ENCODE measurements at places on chromosomes 5 and 9.
A peak's percentile ranks its signal among the peaks of the same experiment; 100 is the strongest.

GRCh38 chr9:108444400-108445358 lies 411.1 kb downstream of the ACTL7B start:
- peak; percentile 85 for DNase-seq

DNA sequence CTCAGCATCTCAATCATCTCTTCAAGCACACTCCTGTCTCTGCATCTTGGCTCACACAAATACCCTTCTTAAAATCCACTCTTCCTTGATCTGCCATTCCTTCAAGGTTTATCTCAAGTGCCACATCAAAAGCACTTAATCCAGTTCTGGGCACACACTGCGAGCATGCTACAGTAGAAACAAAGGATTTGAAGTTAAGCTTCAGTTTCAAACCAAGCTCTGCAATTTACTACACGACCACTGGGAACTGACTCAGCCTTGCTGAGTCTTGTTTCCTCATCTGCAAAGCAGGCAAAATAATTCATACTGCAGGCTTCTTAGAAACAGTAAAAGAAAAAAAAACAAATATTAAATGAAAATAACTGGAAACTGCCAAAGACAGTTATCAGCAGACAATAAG lies 50.5 kb upstream of the CTNNAL1 start:
- DNase-seq, result no peak

GRCh38 chr9:114555696-114556095 lies 31.9 kb upstream of the ATP6V1G1 start:
- DNase-seq, result no peak

DNA sequence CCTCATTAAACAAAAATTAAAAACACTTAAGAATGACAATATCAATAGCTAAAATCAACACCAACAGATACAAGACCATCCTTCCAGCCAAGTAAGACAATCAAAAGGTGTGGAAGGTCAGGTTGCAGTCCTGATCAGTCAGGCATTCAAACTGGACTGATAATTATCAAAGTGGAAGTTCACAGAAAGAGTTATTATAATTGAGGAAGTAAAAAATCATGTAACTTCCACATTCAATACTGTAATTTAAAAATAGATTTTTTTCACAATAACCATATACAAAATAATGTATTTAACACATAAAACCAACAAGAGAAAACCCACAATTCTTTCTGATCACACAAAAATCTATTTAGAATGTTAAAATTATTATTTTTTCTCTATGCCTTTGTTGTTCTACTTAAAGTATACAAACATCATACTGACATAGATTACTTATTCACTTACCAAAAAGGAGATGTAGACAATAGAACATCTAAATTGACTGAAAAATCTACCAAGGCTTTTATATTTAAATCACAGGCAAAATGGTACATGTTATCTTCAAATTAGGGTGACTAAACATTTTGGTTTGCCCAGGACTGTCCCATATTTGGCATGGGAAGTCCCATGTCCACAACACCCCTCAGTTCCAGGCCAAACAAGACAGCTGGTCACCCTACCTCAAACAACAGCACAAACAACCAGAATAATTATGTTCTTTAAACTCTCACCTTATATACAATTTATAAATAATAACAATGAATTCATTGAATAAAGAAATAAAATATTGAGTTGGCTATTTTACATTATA lies 142.5 kb upstream of the SLC24A2 start:
- no peak for DNase-seq

DNA sequence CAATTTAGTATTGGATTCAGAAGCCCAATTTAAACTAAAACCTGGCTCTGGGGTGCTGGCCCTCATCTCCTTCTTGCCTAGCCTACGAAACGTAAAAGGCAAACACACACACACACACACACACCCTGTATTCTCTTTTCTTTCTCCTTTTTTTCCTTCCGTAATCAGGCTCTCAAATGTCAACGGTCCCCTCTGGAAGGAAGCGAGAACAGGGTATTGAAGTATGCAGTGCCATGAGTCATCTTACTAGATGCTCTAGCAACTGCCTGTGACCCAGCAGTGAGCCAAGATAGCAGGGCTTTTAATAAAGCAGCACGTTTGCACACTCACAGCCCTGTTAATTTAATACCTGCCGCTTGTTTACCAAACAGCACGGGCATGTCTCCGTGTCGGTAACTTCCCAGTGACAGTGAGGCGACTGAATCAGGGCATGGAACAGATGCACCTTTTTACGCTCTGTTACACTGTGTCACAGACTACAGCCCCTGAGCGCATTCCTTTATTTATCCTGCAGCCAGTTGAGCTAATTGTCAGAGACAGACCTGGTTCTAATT lies 243.8 kb downstream of the BNC2 start:
- peak; percentile 53 for DNase-seq

GRCh38 chr5:65066387-65067146 lies 297.8 kb downstream of the CWC27 start:
- DNase-seq, result no peak

DNA sequence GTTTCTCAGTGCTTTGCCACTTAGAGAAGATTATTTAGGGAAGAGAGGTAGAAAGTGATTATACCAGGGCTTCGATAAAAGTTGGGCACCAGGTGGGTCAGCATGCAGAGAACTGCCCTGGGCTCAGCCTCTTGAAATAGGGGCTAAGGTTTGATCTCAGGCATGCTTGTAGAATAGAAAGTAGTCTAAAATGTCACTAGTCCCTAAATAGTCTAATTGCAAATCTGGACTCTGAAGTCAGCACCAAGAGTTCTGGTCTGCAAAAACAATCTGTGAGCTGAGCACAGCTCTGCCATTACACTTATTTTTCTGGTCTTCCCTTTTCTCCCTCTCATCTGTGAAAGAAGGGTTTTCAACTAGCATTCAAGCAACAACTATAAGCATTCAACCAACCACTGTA lies 248.0 kb downstream of the SMARCA2 start:
- no peak for DNase-seq

GRCh38 chr5:111227801-111228200 lies 3.6 kb downstream of the CAMK4 start:
- DNase-seq, result peak; percentile 16

GRCh38 chr5:123438902-123439301 lies 15.7 kb upstream of the CEP120 start:
- DNase-seq, result no peak

All from AG09319 (cell line).